GM18507 (cell line): ENCODE measurements at places on chromosomes 6 and 20.

DNA sequence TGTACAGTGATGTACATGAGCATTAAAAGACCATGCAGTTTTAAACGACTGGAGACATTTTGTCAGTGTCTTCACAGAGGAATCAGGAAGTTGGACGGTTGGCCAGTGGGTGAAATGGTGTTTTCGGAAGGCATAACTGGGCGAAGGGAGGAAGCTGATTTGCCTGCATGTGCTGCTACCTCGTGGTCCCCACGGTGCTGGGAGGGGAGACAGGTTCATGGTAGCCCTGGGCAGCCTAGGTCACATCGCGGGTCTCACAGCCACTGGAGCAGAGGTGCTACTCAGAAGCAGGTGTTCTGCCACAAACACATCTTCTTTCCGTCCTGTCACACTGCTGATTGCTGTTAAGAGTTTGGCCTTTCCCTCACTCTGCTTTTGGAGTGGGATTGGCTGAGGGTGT lies 35.2 kb downstream of the HIVEP1 start:
- no peak for DNase-seq

DNA sequence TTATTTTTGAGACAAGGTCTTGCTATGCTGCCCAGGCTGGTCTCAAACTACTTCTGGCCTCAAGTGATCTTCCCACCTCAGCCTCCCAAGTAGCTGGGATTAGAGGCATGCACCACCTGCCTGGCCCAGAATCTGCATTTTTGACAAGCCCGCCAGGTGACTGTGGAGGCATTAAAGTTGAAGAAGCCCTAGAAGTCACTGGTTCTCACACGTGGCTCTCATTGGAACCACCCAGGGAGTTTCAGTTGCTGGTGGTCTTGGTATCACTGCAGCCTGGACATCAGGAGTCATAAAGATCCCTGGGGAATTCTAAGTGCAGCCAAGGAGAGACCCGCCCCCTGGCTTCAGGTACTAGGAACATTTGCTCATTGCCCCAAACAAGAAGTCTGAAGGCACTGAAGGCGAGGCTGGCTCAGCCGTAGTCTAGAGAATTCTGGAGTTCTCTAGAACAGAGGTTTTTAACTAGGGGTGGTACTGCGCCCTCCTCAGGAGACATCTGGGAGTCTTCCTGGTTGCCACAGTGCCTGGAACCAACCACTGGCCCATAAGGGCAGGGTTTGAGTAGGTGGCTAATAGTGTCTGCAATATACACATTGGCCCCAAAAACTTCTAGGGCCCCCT lies 182.8 kb downstream of the ZMYND8 start:
- DNase-seq: no peak

- DNase-seq: no peak
These were observed 7.3 kb upstream of the RAET1L start for GRCh38 chr6:150032598-150032997.

- no peak for DNase-seq
These were observed 18.0 kb downstream of the KLHL31 start for GRCh38 chr6:53647462-53648094.

- no peak for DNase-seq
These were observed 154.3 kb upstream of the TENT5A start for GRCh38 chr6:81906709-81907204.

DNA sequence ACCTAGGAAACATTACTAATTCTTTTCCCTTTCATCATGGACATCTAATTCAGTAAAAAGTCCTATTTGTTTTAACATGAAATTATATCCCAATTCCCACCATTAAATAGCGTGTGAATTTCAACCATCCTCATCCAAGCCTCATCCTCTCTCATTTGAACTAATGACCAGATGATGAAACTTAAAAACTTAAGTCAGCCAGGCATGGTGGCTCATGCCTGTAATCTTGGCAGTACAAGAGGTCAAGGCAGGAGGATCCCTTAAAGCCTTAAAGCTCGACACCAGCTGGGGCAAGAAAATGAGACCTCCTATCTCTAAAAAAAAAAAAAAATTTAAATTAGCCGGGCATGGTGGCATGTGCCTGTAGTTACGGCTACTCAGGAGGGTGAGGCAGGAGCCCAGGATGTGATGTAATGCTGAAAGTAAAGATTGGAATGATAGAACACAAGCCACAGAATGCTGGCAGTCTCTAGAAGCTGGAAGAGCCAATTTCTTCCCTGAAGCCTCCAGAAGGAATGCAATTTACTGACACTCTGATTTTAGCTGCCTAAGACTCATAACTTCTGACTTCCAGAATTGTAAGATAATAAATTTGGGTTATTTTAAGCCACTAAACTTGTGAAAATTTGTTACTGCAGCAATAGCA lies 27.1 kb upstream of the HAO1 start:
- DNase-seq: no peak

DNA sequence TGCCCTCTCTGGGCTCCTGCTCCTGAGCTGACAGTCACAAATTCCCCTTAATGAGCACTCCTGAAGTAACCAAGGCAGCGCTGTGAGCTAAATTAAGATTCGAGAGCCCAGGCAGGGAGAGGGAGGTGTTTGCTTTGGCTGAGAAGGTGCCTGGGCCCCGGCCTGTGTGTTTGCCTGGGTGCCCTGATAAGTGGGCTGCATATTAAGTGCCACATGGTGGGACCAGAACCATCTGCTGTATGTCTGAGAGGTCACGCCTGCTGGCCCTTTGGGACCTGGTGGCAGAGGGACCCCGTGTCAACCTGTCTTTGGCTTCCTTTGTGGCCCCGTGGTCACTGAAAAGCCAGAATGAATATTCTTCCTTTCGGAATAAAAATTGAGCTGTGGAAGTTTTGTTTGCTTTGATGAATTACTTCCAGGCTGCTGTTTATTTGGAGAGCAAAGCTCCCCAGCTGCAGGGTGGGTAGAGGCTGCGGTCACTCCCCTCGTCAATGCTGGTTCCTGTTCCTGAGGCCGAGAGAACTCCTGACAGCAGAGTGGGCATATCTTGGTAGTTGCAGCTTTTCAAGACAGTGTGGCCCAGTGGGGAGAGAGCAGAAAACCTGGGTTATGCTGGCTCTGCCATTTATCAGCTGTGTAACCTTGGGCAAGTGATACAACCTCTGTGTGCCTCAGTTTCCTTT lies 17.5 kb upstream of the KCNK16 start:
- DNase-seq: no peak

GRCh38 chr6:159833997-159834603 lies 34.0 kb downstream of the PNLDC1 start:
- DNase-seq: no peak

- no peak for DNase-seq
These were observed 37.1 kb upstream of the GRM4 start for GRCh38 chr6:34182751-34183531.

GRCh38 chr20:1804554-1804956 lies 90.7 kb upstream of the SIRPA start:
- no peak for DNase-seq

DNA sequence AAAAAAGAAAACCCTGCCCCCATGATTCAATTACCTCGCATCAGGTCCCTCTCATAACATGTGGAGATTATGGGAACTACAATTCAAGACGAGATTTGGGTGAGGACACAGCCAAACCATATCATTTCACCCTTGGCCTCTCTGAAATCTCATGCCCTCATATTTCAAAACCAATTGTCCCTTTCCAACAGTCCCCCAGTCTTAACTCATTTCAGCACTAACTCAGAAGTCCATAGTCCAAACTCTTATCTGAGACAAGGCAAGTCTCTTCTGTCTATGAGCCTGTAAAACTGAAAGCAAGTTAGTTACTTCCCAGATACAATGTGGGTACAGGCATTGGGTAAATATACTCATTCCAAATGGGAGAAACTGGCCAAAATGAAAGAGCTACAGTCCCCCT lies 536.1 kb downstream of the MEI4 start:
- no peak for DNase-seq
